Hypothalamus (tissue), 51 donors: ENCODE measurements at places on chromosomes 6 and 20.

GRCh38 chr6:20997143-20997769 lies 463.0 kb downstream of the CDKAL1 start:
- DNase-seq: no peak

DNA sequence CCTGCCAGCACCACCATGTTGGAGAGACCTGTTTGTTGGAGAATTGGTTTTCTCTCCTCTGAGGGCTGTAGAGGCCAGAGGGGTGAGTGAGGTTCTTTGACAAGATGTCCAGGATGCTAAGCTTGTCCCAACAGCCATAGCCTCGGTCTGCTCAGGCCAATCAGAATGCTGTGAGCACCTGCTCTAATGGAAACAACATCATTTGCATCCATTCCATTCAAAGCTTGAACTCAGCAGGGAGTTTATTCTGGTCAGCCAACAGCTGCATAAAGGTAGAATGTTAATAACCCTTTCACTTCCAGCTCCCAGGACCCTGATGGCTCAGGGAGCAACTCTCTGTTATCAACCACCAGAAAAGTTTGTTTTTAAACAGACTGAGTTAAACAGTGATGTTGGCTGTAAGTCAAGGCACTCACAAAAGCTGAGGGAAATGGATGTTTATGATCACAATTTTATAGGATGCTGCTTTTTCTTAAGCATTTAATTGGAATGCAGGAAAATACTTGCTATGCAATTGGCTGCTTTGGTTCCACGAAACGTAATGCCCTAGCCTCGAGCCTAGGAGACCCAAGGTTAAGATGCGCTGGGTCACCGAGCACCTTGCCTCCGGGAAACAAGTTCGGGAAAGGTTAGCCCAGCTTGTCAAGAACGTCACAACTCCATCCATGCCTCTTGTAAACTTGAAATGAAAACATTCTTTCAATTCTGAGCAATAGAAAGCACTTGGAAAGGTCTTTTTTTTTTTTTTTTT lies 155.2 kb downstream of the NFATC2 start:
- DNase-seq: no peak

DNA sequence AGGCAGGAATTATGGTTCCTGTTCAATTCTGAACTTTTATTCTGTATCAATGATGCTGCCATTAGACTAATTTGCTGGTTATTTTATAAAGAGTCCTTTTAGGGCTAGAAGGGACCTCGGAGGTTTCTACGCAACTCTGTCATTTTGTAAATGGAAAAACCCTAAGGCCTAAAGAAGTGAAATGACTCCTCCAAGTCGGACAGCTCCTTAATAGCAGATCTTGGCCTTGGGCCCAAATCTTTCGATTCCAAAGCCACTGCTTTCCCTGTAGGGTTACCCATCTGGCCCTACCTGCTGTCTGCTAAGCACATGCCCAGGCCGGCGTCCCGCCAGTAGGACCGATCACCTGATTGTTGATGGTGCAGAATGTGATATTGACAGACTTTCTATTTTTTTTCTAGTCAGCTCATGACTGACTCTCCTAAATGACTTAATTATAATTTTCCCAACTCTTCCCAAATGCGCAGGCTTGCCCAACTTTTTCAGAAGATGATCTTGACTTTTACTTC lies 40.2 kb downstream of the PLEKHG1 start:
- DNase-seq: no peak

DNA sequence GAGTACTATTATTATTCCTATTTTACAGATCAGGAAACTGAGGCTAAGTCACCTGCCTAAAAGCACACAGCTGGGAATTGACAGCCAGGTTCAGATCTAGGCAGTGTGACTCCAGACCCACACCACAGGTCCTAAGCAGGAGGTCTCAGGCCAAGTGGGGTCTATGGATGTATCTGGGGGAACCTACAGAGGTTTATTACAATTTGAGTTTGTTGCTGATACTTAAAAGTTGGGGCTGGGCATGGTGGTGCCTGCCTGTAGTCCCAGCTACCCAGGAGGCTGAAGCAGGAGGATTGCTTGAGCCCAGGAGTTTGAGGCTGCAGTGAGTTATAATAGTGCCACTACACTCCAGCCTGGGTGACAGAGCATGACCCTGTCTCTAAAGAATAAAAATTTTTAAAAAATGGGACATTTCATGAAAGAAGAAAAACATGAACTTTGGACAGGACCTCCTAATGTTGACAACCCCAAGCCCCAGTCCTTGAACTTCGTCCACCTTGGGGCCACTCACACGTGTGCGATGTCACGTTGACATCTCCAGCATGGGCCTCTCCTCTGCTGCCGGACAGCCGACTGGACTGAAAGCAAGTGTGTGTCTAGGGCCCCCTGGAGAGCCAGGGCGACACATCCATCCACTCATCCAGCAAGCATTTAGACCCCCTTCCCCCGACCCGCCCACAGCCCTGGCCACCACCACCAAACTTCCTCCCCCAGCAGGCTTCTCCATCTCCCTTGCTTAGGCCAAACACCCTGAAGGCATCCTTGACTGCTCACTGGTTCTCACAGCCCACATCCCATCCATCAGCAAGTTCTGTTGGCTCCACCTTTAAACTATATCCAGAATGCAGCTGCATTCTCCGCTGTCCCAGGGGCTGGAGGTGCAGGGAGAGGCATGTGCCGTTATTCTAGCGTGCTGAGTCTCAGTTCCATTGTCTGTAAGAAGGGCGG lies 40.0 kb downstream of the NOL4L start:
- no peak for DNase-seq

DNA sequence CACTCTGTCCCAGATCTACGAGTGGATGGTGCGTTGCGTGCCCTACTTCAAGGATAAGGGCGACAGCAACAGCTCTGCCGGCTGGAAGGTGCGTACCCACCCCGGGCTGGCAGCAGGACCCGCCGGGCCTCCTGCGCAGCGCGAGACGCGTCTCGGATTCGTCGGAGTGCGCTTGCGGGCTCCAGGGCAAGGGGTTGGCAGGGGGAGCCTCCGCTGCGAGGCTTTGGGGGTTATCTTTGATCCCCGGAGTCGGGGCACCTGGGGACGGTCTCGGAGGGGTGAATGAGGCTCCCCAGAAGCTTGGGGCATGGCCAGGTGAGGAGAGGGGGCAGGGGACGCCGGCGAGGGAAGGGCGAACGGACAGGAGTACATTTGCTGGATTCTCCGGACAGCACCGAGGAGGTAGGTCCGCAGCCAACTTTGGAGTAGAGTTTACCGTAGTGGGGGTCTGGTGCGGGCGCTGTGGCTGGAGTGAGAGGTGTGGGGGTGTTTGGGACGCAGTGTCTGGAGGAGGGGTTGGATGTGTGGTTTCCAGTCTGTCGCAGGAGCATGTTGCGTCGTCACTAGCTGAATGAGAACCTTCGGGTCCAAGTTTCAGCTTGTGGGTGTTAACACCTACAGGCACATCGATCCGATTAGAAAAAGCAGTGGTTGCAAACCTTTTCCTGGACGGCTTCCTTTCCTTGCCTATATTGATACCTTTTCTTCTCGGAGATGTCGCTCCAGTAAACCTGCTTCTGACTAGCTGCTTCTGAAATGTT lies 1.2 kb downstream of the FOXO3 start:
- no peak for DNase-seq
